Stimulated activated CD4-positive, alpha-beta T cell treated with anti-CD3 and anti-CD28 coated beads, TNF-alpha, amount 100 ng/mL, for 1 hour (primary cell): ENCODE measurements at places on chromosomes 3 and 15.

DNA sequence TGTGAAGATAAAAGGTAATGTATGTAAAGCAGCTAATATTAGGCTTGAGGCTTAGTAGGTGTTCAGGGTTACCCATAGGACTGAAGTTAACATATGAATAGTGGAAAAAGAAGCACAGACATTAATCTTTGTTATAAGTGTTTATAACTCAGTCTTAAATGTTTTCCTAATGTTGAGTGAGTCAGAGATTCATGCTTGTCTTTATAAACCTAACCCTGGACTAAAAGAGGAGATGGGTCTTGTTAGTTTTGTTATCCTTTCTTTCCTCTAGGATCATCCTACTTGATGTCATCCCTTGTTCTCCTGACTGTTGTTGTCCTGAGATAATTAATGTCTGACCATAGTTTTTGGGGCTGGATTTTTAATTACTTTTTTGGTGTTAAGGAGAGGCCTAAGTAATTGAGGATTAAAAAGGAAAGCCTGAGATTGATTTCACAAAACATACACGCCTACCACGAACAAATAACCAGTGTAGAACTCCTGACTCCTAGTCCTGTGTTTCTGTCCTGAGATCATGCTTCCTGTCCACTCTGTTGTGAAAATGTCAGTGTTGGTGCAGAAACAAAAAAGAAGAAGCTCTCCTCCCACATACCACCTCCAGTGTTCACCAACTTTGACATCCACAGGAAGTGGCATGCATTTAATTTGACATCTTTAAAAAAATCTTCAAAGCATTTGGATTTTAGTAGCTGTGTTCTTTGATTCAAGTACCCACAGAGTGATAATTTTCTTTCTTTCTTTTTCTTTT is 8.4 kb downstream of the MITF start:
- no peak for DNase-seq

GRCh38 chr3:17850448-17850847 is 108.0 kb upstream of the TBC1D5 start:
- DNase-seq, result no peak

GRCh38 chr3:140370686-140371085 is 307.2 kb upstream of the TRIM42 start:
- DNase-seq, result no peak

- DNase-seq, result no peak
These were observed 61.7 kb downstream of the CCNL1 start for GRCh38 chr3:157098121-157098822.

- no peak for DNase-seq
These were observed 56.1 kb upstream of the RAD18 start for GRCh38 chr3:9019259-9019961.

GRCh38 chr3:114363554-114364202 is 69.8 kb downstream of the TIGIT start:
- no peak for DNase-seq

- DNase-seq, result no peak
These were observed 36.2 kb downstream of the CHST2 start for GRCh38 chr3:143155756-143156155.

DNA sequence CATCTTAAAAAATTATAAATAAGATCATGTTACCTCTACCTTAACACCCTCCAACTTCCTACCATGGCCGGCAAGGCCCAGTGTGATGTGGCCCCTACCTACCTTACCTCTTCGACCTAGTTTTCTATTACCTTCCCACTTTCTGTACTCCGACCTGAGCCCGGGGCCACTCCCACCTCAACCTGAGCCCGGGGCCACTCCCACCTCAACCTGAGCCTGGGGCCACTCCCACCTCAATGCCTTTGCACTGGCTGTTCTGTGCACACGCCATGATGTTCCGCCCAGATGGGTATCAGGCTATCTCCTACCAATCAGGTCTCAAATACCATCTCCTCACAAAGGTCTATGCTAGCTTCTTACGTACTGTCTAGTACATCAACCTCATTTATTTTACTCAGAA is 66.8 kb upstream of the XXYLT1 start:
- no peak for DNase-seq

DNA sequence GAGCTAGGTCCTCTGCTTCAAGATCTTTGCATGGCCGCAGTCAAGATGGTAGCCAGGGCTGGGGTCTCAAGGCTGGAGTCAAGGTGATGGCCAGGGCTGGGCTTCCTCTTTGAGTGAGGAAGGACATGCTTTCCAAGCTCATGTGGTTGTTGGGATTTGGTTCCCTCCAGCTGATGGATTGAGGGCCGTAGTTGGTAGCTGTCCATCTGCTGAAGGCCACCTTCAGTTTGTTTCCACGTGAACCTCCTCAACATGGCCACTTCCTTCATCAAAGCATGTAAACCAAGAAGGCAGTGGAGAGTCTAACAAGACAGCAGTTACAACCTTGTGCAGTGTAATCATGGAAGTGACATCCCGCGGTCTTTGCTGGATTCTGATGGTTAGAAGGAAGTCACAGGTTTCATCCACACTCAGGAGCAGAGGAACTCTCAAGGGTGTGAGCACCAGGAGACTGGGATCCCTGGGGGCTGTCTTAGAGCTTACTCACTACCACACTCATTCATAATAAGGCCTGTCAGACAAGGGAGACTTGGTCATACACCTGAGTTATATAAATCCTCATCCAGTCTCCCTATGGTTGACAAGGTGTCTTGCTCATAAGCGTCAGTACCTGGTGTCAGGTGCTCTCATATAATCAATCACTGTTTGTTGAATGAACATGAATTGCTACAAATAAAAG is 42.1 kb downstream of the ABHD5 start:
- no peak for DNase-seq

DNA sequence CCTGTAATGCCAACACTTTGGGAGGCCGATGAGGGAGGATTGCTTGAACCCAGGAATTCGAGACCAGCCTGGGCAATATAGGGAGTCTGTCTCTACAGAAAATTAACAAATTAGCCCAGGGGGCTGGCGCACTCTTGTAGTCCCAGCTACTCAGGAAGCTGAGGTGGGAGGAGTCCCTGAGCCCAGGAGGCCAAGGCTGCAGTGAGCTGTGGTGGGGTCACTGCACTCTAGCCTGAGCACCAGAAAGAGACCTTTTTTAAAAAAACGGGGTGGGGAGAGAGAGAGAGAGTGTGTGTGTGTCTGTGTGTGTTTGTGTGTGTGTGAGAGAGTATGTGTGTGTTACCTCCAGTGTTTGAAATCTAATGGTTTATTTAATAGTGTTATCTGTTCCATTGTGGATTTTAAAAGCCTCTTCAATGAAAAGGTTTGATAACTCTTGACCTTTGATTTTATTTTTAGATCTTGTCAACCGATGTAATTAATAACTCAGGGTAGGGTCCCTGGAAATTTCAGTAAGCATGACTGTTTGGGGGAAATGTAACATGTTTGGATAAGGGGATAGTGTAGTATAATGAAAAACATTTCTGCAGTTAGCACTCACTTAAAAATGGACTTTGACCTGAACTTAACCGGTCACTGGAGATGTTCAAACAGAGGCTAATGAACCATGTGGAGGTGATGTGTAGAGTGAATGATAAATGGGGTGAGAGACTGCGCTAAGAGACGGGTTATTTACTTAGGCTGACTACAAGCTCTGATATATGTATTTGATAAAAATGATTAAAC is 29.7 kb downstream of the LRCH3 start:
- DNase-seq, result no peak

DNA sequence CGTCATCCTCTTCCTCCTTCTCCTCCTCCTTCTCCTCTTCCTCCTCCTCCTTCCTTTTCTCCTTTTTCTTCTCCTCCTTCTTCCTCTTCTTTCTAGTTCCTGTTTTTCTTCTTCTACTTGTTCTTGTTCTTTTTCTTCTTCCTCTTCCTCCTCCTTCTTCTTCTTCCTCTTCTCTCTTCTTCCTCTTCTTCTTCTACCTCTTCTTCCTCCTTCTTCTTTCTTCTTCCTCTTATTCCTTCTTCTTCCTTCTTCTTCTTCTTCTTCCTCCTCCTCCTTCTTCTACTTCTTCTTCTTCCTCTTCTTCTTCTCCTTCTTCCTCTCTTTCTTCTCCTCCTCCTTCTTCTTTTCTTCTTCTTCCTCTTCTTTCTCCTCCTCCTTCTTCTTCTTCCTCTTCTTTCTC is 310.2 kb upstream of the LMCD1 start:
- DNase-seq, result no peak

- no peak for DNase-seq
These were observed 112.0 kb upstream of the TJP1 start for GRCh38 chr15:29934251-29934650.

DNA sequence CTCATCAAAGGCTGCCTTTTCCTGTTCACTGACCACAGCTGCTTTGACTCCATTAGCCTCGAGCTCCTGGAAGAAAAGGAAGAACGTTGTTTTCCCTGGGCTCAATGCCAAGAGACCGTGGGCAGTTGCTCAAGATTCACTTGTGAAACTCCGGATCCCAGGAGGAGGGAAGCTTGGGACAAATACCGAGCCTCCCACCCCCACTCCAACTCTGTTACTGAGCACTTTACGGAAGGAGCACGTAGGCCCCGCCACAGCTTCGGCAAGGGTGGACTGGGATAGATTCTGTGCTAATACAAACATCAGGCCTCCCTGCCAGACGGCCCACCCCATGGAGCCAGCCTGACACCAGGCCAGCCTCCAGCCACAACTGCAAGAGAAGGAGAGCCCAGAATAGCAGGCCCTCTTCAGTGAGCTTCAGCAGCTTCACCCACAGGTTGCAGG is 10.8 kb upstream of the FANCD2 start:
- no peak for DNase-seq

- DNase-seq, result no peak
These were observed 39.7 kb downstream of the ARHGEF3 start for GRCh38 chr3:56761887-56762651.

DNA sequence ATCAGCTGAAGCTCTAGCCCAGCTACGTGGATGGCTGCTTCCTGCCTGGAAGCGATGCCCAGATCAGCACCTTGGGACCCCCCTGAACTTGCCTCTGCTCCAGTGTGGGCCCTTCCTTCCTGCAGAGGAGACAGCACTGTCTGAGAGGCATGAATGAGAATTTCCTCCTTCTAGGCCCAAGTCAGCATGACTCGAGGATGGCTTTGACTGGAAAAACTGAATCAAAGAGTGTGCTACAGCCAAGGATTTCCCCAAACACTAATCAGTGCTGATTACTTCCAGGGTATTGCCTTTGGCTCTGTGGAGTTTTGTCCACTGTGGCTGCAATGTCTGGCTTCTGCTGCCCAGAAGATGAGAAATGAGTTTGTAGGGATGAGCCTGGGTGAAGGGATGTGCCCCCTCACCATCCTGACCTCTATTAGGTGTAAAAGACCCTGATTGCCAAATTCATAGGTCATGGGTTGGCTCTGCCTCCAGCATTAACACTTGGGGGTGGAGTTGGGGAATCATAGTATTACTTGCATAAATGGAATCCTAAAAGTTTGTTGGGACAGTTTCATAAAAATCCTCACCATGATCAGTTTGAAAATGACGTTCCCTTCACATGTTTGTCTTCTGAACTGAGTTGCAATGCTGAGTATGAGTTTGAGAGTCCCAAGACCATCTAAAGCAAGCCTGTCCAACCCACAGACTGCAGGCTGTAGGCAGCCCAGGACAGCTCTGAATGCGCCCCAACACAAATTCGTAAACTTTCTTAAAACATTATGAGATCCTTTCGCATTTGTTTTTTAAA is 36.7 kb downstream of the FLNB start:
- no peak for DNase-seq

DNA sequence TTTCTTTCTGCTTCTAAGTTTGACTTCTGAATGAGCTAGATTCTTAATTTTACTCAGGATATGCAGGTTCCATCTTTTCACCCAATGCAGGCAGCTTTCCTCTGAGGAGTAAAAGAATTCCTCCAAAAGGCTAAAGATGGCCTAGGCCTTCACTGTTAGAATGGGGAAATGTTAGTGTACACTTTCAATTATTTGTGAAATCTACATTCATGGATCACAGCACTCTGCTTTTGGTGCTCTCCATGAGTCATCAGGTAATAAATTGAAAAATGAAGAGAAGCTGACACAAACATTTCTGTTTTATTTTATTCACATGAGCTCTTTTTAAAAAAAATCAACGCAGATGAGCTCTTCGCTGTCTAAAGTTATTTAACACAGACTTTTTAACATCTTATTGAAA is 502.5 kb upstream of the GOLIM4 start:
- no peak for DNase-seq

DNA sequence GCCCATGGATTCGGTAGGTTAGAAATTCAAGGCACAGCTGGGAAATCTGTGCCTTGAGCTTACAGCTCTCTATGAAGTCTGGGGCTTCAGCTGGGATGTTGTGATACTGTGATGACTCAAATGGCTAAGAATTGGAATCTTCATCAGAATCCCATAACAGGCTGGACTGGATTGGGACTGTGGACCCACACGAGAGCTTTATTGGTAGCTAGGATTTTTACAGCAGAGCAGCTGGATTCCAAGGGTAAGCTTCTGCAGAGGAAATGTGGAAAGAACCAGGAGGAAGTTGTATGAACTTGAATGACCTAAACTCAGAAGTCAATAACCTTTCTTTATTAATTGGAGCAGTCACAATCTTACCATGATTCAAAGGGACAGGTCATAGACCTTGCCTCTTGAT is 1187.1 kb downstream of the ROBO1 start:
- DNase-seq, result no peak

DNA sequence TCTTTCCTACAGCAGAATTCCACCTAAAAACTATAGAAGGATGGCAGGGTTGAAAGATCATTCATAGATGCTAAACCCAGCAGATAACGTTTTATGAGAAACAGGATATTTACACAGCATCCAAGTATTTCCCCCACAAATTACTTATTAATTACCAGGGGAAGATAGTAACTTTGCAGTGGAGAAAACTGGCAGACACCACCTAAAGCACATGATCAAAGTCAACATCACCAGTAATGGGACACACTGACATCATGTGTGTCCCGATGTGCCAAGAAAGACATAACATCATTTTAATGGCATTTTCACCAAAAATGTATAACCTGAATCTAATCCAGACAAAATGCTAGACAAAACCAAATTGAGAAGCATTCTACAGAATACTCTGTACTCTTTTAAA is 220.4 kb upstream of the THBS1 start:
- DNase-seq, result no peak

DNA sequence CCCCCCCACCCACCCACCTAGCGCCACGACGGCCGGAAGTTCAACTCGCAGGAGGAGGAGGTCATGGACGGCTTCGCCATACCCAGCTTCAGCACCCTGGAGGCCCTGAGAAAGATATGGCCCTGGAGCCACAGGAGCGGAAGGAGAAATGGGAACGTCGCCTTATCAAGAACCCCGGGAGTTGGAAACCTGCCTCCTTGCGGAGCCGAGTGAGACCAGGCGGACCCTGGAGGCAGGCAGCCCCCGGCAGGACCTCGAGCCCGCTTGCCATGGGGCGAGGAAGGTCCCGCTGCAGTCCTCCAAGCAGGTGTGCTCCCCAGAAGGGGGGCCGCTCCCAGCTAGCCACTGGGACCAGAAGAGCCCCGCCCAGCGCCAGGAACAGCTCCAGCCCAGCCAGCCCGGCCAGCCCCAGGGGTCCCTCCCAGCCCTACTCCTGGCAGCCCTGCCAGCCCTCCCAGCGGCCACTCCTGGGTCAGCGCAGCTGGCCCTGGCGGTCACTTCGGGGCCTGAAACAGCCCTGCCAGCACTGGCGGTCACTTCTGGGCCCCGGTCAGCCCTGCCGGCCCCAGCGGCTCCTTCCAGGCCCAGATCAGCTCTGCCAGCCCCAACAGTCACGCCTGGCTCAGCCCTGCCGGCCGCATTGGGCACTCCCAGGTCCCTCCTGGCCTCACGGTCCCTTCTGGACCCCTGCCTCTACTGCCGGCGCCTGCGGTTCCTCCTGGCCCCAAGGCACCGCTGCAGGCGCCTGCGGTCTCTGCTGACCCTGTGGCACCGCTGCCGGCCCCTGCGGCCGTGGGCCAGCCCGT is 10.3 kb upstream of the ROPN1B start:
- DNase-seq, result no peak
